ENCODE measurements at places on chromosomes 16 and 17.

DNA sequence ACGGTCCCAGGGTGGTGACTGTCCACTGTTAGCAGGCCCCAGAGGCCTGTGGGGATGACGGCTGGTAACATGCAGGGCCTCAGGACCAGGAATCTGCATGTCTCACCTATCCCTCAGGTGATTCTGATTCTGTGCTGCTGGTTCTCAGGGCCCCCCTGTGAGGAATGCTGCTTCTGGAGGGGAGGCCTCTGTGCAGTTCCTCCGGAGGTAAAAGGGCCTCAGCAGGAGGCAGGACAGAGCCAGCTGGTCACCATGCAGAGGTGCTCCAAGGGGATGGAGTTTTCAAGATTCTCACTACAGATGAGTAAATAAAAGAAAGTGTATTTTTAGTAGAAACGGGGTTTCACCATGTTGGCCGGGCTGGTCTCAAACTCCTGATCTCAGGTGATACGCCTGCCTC lies 33.8 kb downstream of the CLEC16A start:
- no peak for DNase-seq

- no peak for DNase-seq
These were observed 30.1 kb downstream of the VAC14 start for GRCh38 chr16:70770626-70771552.

DNA sequence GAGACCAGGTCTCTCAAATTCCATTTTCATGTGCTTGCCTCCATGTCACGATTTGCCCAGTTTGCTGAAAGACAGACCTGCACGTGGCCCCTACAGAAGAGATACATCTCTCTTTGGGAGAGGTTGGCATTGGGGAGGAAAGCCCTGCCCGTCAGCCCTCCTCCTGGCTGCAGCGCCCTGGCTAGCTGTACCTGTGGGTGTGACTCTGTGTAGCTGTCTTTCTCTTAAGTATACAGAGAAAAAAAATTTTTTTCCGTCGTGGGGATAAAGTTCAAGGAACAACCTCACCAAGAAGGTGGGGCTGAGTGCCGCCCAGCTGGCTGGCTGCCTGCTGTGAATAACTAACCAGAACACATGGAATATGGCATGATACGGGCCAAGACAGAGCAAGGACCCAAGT lies 26.5 kb downstream of the TMEM98 start:
- DNase-seq, result no peak

DNA sequence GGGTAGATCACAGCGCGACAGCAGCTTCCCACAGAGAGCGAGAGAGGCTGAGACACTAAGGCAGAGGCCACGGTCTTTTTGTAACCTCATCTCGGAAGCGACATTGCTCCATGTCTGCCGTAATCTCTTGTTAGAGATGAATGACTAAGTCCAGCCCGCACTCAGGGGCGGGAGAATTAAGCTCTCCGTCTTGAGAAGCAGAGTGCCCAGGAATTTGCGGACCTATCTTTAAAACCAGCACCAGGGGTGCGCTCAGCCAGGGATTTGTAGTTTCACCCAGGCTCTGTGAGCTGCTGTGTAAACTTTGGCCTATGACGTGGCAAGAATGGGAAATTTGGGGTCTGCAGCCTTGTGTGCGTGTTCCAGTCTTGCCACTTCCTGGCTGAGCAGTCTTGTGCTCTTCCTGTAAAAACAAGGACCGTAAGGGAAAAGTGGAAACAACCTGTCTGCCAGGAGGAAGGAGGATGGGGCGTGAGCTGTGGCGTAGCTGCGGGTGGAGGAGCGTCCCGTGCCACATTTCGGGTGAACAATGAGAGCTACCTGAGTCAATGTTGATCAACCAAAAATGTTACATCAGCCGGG lies 16.0 kb upstream of the JPH3 start:
- DNase-seq, result no peak

DNA sequence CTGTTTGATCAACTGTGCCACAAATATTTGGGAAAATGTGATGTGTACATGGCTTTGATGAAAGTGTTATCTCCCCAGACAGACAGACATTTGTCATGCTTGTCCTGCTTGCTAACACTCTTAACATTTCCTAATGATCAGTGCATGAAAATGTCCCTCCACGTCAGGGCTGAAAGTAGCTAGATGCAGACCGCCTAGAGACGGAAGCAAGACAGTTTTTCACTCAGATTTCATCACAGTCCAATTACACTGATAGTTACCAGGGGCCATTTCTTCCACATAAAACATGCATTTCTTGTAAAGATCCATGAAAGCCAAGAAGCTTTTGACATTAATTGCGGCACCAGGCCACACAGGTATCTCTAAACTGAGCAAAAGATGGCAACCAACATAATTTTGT lies 347.7 kb downstream of the RBFOX1 start:
- DNase-seq, result no peak

- DNase-seq, result no peak
These were observed 155.2 kb upstream of the MYOCD start for GRCh38 chr17:12510535-12510934.

DNA sequence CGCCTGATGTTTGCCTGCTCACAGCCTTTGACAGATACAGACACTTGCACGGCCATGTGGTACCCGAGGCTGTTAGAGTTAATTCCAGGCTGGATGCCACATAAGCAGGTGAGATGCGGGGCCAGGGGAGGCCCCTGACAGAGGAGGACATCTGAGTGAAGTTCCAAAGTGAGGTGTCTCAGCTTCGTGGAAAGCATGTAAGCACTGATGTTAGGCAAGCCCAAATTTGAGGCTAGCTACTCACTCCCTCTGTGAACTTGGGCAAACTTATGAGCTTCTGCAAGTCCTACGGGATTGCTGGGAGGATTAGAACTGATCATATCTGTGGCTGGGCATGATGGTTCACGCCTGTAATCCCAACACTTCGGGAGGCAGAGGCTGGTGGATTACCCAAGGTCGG lies 39.3 kb upstream of the MARCHF10 start:
- DNase-seq, result no peak

- peak; percentile 91 for DNase-seq
These were observed 69.8 kb downstream of the SHISA9 start for GRCh38 chr16:12971241-12971640.

DNA sequence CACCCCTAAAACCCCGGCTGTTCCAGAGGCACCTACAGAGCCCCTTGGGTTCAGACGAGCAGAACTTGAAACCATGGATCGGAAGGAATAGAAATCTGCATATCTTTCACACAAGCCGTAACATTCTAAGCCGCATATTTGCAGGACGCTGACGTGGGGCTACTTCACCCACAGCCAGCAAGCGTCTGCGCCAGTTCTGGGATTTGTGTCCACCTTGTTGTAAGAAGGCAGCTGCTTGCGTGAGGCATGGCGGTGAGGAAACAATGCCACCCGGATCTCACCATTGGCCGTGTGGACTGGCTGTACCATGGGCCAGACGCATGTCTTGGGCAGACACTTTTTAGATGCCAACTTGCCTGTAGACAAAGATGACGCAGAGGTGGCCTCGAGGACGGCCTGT lies 34.5 kb downstream of the TNFRSF13B start:
- no peak for DNase-seq

GRCh38 chr16:49486400-49486799 lies 112.8 kb downstream of the C16orf78 start:
- DNase-seq, result no peak

All from DMS 273 treated with DMSO at 0.1 percent for 48 hours (cell line).